ENCODE measurements at places on chromosomes 1 and 21.

- DNase-seq, result peak; percentile 61
These were observed 273.4 kb upstream of the CACYBP start for GRCh38 chr1:174726167-174726879.

- no peak for DNase-seq
These were observed 62.2 kb downstream of the OBSCN start for GRCh38 chr1:228270032-228270431.

GRCh38 chr1:66468722-66469121, 65.2 kb upstream of the SGIP1 start:
- DNase-seq, result no peak

- no peak for DNase-seq
These were observed 55.7 kb downstream of the LRRC8C start for GRCh38 chr1:89688607-89689006.

- no peak for DNase-seq
These were observed 189.4 kb downstream of the DAB1 start for GRCh38 chr1:57234459-57234858.

DNA sequence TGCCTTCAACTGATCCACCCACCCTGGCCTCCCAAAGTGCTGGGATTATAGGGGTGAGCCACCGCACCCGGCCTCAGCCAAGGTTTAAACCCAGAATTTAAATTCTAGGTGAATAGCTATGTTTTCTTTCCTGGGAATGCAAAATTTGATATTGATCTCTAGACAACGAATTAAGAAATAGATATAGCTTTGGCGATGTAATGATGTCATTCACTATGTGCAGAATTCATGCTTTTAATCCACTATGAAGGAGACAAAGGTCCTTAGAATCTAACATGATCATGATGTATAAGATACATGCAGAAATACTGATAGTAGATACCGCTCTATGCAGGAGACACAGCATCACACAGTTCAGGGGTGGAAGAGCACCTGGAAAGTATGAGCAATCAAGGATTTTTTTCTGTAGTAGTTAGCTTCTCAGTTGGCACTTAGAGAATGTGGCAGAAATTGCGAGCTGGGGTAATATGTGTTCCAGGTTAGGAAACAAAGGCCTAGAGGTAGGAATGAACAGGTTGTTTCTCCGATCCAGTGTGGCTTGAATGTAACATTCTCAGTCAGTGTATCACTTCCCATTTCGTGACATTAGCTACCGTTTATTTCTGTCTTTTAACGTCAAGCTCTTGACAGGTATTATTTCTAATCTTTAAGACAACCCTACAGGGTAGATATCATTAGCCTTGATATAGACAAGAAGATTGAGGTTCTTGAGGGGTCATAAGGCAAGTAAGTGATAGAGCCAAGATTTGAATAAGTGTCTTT, 3.0 kb upstream of the CEP350 start:
- no peak for DNase-seq
